Foreskin keratinocyte (primary cell): ENCODE measurements at places on chromosomes 4 and X. TPM values are rescaled to one million over a fixed set of nuclear protein-coding genes. Genes with fewer than 3 reads are reported as not detected.
A peak's percentile ranks its signal among the peaks of the same experiment; 100 is the strongest.

The VCX gene
- not detected in 2 replicates for total RNA-seq

DNA sequence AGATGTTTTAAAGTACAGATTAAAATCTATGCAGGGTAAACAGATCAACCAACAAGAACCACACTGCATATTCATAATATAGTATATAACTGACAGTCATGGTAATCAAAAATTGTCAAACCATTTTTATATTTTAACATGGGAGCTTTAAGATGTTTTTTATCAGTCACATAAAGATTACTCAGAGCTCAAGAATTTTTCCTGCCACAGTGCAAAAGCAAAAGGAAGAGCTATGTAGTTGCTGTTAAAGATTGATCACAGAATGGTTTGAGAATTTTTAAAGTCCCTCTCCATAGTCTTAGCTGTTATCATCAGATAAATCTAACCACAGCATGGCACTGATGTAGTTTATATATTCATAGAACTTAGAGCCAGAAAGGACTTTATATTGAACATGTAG lies 8.5 kb downstream of the RAB9B start:
- DNase-seq = no peak

DNA sequence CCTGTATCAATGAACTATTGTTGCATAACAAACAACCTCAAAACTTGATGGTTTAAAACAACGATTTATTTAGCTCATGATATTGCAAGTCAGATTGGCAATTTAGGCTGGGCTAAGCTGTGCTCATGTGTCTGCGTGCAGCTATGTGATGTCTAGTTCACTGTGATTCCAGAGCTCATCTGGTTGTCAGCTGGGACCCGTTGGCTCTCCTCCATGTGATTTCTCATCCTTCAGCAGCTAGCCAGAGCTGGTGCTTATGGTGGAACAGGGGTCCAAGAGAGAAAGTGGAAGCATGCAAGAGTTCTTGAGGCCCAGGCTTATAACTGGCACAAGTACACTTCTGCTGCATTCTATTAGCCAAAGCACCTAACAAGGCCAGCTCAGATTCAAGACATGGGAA lies 28.8 kb upstream of the TRPC3 start:
- no peak for DNase-seq

The ADH1C gene
- not detected in 2 replicates for total RNA-seq

The RGN gene
- 0.07 TPM in 1 of 2 replicates, not detected in the other for total RNA-seq

DNA sequence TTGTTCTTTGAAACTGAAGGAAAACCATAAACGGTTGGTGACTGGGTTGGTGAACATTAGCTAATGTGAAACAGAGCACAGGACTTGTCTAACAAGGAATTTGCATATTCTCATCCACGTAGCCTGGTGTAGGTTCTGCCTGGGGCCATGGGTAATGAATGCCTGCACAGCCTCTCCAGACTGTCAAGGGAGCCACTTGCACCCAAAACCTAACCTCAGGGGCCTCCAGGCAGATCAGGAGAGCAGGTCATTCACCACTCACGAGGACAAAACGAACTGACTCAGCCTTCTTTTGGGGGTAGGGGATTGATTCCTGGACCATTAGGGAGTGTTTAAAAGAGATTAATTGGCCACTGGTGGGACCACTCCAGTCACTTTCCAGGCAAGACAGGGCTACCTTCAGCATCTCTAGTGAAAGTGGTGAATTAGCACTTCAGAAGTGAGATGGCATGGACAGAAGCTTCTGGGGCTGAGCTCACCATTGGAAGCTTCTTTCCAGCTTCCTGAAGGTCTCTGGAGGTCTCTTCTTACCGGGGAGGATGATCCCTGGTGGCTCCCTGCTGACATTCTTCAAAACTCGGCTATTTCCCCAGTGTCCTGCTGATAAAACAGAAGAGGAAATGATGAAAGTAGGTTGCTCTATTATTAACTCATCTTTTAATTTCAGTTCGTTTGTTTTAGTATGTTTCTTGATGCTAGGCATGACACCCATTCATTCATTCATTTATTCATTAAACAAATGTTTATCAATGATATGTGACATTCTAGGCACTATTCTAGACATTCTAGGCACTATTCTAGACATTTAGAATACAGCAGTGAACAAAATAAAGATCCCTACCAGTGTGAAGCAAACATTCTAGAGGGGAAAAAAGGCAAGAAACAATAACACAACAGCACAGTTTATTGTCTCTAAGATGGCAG lies 104.5 kb upstream of the LNX1 start:
- DNase-seq = no peak

The OTC gene
- not detected in 2 replicates for total RNA-seq

- no peak for DNase-seq
Observed at GRCh38 chr4:129394635-129395034, 298.7 kb downstream of the C4orf33 start.

DNA sequence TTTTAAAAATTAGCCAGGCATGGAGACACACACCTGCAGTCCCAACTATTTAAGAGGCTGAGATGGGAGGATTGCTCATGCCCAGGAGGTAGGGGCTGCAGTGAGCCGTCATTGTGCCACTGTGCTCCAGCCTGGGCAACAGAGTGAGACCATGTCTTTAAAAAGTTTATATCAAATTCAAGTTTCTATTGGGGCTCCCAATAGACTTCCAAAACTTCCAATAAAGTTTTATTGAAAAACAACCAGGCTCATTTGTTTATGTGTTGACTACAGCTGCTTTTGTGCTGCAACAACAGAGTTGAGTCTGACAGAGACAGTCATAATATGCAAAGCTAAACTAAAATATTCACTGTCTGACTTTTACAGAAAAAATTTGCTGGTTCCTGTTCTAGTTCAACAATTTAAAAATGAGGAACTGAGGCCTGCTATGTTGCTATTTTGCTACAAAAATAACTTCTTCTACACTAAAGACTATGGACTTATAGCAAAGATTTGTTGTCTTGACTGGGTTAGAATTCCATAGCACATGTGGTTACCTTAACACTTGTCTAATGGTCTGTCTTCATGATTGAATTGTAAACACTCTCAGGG lies 63.3 kb upstream of the RELL1 start:
- no peak for DNase-seq

The FREM3 gene
- not detected in 2 replicates for total RNA-seq

DNA sequence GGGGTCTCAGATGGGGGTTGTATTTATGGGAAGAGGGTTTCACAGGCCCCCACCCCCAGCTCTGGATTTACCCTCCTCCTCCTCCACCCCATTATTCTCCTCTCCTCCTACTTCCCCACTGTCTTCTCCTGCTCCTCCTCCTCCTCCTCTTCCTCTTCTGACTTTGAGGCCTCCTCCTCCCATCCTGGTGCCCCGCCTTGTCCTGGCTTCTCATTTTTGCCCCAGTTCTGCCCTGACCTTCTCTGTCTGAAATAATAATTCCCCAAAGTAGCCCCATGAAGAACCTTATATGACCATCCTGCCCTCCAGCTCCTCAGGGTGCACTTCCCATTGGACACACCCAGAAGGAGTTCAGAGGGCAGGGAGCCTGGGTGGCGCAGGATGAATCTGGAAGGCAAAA lies 351.4 kb upstream of the GATB start:
- no peak for DNase-seq

The ABCD1 gene
- 2.2 and 3.2 TPM in 2 replicates for total RNA-seq

The DSPP gene
- not detected in 2 replicates for total RNA-seq

The GAGE13 gene
- not detected in 2 replicates for total RNA-seq

The NAP1L2 gene
- total RNA-seq = 1.6 and 1.9 TPM in 2 replicates

GRCh38 chr4:149910177-149910576 lies 94.5 kb upstream of the IQCM start:
- no peak for DNase-seq

The ETDB gene
- total RNA-seq = not detected in 2 replicates

The TREX2 gene
- total RNA-seq = 0.74 and 0.85 TPM in 2 replicates

DNA sequence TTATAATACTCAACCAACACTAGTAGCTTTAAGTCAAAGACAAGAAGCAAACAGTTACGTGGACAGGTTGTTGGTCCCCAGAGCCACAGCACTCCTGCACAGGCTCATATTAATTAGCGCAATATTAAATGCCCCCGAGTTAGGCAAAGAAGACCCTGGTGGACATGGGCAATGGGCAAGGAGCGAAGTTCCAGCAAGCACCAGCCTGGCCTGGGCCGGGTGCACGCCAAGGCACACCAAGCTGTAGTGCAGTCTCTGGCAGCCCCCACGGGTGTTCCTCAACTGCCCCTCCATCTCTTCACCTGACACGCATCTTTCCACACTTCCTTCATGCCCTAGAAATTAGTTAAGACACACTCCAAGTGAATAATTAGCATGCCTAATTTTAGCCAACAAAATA lies 20.1 kb downstream of the FAT1 start:
- DNase-seq = no peak

DNA sequence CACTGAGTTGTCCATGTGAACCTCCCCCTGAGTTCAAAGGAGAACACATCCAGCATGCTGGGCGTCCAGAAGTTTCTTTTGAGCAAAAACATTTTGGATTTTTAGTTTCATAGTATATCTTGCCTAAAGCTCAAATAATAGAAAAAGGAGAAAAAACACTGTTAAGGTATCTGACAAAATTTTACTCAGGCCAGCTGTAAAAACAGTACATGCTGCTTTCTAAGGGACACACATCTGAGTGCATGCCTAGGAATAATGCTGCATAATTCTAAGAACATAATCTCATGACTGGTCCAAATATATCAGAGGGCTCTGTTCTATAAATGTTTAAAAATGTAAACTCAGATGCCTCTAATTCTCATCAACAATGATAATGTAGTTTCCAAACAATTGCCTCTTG lies 561.3 kb upstream of the INTU start:
- no peak for DNase-seq

DNA sequence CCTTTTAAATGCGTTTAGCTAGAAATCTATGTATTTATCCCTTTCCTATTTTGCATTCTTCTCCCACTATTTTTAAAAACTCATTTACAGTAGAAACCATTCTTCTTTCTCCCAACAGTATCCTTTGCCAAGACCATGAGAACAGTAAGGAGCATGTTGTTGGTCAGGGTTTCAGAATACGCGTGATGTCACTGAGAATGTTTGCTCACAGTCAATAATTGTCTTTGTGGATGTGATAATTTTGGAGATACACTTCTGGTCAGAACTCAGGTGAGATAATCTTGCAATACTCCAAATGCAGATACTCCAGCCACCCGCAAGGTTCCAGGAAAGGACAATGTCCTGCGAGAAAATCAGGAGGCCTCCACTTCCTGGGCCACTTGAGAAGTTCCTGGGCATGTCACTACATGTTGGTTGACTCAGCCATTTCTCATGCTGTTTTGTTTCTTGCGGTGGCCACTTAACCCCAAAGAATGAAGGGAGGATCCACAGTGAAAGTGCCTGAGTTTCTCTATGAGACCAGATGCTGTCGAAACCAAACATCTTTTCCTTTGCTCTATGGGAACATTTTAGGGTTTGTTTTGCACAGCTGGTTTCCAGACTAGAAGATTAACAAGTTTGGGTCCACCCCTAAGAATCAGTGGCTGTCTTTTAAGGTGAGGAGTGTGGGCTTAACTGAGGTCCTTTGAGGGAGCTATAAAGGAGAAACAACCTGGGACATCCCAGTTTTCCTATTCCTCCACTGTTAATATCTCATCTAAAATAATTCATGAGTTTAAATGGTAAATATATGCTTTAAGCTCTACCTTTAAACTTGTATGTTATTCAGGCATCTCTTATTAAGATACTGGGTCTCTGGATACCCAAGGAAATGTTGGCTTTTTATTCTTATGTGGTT lies 116.0 kb downstream of the SOWAHB start:
- peak; percentile 100 for DNase-seq

The MAOA gene
- total RNA-seq = 31.9 and 39.1 TPM in 2 replicates

DNA sequence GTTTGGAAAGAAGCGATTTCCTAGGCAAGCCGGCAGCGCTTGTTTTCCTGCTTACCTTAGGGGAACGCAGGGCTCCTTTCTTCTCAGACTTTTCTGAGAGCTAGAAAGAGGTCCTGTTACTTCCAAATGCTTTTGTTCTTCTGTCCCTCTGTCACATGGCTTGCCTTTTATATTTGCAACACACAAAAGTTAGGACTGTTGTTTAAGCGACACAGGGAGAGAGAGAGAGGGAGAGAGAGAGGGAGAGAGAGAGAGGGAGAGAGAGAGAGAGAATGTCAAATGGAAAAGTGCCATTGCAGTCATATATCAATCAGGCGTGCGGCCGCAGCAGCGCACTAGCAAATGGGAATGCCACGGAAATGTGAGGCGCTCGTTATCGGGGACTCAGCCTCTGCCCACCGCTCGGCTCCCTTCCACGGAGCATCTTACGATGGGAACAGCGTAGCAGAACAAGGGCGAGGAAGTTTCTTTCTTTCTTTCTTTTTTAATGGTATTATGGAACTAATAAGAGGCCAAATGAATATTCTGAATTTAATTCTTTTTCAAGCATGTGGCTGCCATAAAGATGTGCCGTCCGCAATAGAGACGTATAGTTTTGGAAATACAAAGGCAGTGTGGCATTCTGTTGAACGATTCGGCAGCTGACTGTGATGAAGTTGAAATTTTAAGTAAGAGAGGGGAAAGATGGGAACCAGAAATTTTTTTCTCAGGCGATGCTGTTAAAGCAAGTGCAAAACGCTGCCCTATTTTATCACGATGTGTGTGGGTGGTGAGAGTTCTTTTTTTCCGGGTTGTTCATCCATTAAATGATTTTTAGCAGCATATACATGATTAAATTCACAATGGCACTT lies at the start of gene NDP:
Gene NDP, minus strand, starts transcription at position 142 of the 851 bp plus-strand sequence. CDS start 14,745 bp downstream, outside the sequence.
- DNase-seq = no peak

The EDA2R gene
- 1.7 and 2.9 TPM in 2 replicates for total RNA-seq

DNA sequence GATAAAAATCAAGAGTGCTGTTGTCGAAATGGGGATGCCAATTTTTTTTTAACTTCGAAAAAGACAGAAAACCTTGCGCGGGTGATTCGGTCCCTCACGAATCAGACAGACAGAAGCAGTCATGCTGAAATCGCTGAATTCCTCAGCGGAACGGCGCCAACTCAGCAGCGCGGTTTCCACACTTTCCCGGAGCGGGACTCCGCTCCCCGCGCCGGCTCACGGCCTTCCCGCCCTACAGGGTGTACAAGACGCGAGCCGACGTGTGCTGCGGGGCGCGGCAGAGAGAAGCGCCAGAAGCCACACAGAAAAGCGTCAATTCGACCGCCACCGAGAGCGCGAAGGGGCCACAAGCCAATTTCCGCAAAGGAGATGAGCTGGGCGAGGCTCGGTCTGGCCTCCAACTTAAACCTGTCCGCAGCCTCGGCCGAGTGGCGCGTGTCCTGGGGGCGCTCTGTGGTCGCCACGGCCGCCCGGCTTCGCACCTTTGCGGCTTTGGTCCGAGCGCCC lies 1.3 kb downstream of the NEXMIF start:
- DNase-seq = no peak

GRCh38 chr4:51923343-51923742 lies 80.4 kb downstream of the DCUN1D4 start:
- peak; percentile 42 for DNase-seq

- DNase-seq = peak; percentile 73
Observed at GRCh38 chr4:102344954-102345794, at the start of gene SLC39A8. SLC39A8 (minus strand) TSS chr4:102345482; CDS start chr4:102344662, 820 bp downstream.

The MAGEA2 gene
- total RNA-seq = not detected in 2 replicates

The RASSF6 gene
- 1.2 and 1.3 TPM in 2 replicates for total RNA-seq

The IL15 gene
- total RNA-seq = 0.78 and 1.4 TPM in 2 replicates

DNA sequence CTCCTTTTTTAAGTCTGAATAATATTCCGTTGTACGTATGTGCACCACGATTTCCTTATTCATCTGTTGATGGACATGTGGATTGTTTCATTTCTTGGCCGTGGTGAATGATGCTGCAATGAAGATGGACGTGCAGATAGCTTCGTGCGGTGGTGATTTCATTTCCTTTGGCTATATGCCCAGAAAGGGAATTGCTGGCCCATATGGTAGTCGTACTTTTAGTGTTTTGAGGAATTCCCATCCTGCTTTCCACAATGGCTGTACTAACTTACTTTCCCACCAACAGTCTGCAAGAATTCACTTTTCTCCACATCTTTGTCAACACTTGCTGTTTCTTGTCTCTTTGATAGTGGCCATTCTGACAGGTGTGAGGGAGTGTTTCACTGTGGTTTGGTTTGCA lies 12.8 kb downstream of the ZFP42 start:
- peak; percentile 94 for DNase-seq

The MGARP gene
- 0.28 and 0.37 TPM in 2 replicates for total RNA-seq
